NCI-H446 (cell line): ENCODE measurements at places on chromosomes 7 and 10.

GRCh38 chr7:120404042-120404441 is 131.1 kb downstream of the KCND2 start:
- no peak for DNase-seq

GRCh38 chr10:92356041-92356440 is 65.1 kb downstream of the MARCHF5 start:
- DNase-seq, result no peak

DNA sequence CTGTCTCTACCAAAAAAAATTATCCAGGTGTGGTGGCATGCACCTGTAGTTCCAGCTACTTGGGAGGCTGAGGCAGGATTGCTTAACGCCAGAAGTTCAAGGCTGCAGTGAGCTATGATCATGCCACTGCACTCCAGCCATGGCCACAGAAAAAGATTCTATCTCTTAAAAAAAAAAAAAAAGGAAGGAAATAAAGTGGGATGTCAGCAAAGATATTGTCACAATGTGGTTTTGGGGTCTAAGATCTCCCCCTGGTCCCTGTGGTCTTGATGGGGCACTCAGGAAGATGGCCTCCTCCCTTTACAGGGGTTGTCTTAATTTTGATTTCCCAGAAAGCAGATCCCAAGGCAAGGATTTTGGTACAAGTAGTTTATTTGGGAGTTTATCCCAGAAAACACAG is 7.4 kb upstream of the KAZALD1 start:
- no peak for DNase-seq

- peak; percentile 52 for DNase-seq
Observed at GRCh38 chr10:20809631-20810030, 87.5 kb downstream of the NEBL start.

- DNase-seq, result no peak
Observed at GRCh38 chr10:107919626-107920235, 755.2 kb upstream of the SORCS1 start.

DNA sequence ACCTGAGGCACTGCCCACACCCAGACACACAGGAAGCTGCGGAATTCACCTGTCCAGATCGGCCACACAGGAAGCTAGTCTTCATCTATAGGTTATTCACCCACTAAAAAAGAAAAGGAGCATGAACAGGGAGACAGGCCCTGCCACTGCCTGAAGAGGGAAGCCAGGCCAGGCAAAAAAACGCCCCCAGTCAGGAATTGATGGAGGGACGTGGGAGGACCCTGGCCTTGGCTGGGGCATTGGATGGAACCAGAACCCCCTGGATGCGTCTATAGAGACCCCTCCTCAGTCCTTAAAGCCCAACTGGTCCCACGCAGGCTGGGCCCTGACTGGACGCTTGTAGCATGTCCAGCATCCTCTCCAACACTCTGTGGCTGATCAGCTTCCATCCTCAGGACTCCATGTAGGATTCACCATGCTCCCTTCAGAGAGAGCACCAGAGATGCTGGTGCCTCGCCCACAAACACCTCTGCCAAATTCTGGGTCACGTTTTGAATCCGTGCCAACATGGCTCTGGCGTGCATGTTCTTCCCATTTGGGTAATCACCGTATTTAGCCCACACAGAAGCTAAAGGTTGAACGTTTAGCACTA is 259.3 kb upstream of the TCERG1L start:
- no peak for DNase-seq

- no peak for DNase-seq
Observed at GRCh38 chr7:98621573-98622482, 4.7 kb downstream of the NPTX2 start.

DNA sequence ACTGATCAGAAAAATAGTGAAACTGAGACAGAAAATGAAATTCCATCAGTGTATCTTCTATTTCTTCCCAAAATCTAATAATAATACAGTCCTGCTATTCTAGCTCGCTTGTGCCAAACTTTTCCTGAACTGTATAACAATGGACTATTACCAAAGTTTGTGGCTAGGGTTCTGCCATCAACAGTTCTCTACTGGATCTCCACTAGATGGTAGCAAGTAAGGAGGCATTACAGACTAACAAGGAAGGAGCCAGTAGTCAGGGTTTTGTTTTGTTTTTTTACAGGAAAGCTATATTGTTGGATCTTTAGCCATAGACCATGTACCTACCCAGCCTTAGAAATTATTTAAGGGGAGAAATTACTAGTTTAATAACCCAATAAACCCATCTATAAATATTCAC is 10.8 kb downstream of the MTERF1 start:
- DNase-seq, result no peak

- DNase-seq, result peak; percentile 1
Observed at GRCh38 chr10:102118867-102119266, 1.3 kb downstream of the LDB1 start.

DNA sequence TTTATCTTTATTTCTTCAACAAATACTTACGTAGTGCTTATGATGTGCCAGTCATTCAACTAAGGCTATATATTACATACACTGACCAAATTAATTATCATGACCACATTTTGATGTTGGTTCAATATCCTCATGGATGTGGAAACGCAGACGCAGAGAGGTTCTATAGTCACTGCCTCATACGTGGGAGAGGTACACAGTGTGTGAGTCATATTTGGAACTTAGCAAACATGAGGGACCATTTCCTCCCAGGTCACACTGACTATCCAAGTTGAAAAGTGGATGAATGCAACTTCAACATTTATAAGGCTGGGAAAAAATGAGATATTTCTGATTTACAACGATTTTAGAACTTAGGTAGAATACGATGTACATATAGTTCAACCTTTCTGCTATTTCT is 113.6 kb downstream of the PRLHR start:
- DNase-seq, result no peak

DNA sequence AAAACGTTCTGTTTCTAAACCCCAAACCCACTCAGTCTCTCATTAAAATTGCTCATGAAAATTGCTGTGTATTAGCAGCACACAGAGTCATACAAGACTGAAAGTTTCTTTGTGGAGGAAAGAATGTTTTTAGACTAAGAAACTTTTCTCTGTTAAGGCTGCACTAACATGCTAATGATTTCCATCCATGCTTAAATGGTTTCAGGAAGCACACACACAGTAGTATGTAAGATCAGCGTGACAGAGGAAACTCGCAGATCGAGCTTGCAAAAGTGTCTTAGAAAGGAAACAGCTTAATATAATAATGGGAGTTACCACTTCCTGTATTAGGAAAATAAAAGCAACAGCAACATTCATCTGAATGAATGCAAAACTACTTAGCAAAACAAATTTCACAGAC is 112.7 kb downstream of the ICA1 start:
- DNase-seq, result no peak

DNA sequence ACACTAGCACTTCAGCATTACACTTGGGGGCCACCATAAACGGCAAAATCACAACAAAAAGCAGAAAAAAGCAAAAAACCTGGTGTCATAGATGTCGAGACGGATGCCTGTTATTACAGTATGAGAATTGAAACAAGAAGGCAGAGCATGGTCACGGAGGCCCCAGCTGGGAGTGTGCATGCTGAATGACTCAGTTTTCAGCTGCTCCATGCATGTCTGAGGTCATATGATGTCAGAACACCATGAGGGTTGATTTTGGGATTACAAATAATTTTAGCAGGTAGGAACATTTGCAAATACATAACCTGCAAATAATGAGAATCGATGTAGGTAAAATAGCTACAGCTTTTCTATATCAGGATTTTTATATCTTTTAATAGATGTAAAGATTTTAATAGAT is 19.1 kb downstream of the ZMYND11 start:
- no peak for DNase-seq

- no peak for DNase-seq
Observed at GRCh38 chr10:103572347-103573204, 79.1 kb downstream of the NEURL1 start.

DNA sequence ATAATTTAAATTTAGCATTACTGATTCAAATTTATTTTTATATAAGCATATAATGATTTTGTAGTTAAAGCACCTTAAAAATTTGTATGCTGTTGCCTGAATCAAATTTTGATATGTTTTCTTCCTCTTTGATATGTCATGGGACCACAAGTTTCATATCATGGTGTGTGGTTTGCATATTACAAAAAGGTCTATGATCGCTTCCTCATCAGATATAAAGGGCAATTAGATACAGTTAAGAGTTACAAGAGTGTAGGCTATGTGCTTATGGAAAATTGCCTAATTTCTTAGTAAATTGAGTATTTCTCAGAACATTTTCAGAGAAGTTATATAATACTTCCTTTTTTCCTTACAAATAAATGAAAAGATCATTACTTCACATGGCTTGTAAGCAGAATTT is 22.2 kb downstream of the MRC1 start:
- no peak for DNase-seq

DNA sequence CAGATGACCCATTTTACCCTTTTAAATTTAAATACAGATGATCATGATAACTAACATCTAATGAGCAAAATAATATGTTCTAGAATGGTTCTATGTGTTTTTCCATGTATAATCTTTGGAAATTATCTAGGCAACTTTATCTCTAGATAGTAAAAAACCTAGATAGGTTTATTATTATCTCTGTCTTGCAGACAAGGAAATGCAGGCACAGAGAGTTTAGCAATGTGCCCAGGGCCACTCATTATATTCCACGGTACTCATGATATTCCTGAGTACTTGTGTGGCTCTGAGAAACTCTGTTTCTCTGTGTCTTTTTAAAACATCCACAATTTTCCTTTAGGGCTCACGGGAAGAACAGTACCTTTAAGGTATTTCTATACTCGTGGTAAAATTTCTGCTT is 26.4 kb upstream of the SNX13 start:
- no peak for DNase-seq

- no peak for DNase-seq
Observed at GRCh38 chr10:122544493-122544892, 16.1 kb upstream of the DMBT1 start.

GRCh38 chr10:99395750-99396445 is 34.5 kb downstream of the GOT1 start:
- DNase-seq, result no peak

- DNase-seq, result no peak
Observed at GRCh38 chr10:31075434-31075833, 43.8 kb upstream of the ZNF438 start.

DNA sequence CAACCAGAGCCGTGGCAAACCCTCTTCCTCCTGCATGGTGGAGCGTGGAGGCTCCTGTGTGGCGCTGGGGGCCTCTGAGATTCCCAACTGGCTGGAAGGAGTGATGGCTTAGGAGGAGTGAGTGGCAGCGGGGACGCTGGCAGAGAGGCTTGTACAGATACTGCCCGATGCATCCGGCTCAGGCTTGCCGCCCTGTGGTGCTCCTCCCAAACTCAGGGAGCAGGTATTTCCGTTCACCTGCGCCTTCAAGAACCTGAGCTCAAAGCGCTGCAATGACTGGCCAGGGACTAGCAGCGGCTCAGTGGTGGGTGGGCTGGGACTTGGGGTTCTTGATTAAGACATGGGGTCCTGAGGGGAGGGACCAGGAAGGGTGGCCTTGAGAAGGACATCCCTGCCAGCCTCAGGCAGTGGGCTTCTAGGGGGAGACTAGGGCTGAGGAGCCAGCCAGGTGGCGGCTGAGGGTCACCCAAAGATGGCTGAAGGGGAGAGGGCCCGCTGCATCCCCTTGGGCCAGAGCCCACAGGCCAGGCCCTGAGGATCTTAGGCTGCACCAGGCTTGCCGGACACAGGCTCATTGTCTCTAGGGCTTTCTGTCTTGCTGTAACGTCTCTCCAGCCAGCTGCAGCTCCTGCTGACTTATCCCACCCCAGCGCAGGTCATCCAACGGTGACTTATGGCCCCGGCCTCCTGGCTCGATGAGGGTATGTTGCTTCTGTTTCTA is 3.2 kb downstream of the ZNF775 start:
- no peak for DNase-seq

DNA sequence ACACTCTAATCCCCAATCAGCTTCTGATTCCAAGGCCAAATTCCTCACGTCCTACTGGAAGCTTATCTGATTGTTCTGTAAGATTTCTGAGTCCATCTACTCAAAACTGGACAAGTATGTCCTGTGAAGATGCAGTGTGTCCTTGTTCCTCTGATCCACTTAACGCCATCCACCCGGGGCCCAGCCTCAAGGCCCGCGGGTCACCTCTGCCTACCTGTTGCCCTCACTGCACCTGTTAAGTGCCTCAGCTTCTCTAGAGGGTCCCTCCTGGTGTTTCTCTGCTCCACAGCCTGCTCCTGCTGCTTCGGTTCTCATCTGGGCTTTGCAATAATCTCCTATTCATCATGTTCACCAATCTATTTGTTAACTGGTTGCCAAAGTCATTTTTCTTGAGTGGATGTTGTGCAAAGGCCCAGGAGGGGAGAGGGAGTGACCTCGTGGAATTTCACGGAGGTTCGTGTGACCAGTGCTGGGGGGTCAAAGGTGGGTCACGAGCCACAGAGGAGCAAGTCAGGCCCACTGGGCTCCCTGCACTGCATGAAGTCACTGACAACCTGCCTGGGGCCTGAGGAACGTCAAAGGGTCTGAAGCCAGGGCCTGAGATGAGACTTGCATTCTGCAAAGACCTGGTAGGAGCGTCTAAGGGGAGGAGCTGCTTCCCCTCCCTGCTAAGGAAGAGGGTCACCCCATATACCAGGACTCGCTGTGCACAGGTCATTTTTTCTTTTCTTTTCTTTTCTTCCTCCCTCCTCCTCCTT is 338.1 kb downstream of the WDR37 start:
- DNase-seq, result no peak

GRCh38 chr10:118096022-118096421 is 49.3 kb upstream of the RAB11FIP2 start:
- no peak for DNase-seq

- DNase-seq, result no peak
Observed at GRCh38 chr7:150781961-150782360, 18.2 kb downstream of the TMEM176B start.

- DNase-seq, result no peak
Observed at GRCh38 chr7:144842377-144842851, 6.6 kb upstream of the TPK1 start.

DNA sequence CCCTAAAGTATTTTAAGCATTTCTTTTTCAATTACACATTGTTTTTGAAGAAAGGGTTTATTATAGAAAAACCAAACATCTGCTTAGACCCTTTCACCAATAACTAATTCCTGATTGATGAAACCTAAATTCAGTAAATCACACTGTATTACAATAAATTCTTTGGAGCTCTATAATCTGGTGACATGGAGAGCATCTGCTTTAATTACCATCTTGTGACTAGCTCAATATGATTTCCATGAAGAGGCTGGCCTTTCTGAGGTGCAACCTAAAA is 9.7 kb downstream of the HYCC1 start:
- DNase-seq, result no peak

- no peak for DNase-seq
Observed at GRCh38 chr7:37494926-37495325, 46.3 kb upstream of the ELMO1 start.

DNA sequence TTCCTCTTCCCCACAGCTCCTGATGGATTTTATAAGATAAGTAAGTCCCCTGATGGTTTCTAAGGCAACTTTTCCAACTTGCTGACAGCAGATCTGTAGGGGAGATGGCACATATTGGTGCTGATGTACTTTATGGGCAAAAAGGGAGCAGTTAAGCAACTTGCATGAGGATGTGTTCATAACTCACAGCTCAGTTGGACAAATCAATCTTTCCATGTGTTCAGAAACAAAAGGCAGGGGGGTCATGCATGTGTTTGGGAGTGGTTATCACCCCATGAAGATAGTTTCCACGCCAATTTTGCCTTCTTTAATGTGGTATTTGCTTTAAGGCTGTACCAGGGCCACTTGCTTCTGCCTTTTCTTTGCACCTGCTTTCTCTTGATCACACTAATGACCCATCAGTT is 6.1 kb downstream of the RBM20 start:
- DNase-seq, result no peak
